Non-pigmented ciliary epithelial cell (primary cell): ENCODE measurements at places on chromosomes 4 and X.

GRCh38 chrX:124333862-124334261 lies 1.4 kb downstream of the TEX13D start:
- DNase-seq, result no peak

DNA sequence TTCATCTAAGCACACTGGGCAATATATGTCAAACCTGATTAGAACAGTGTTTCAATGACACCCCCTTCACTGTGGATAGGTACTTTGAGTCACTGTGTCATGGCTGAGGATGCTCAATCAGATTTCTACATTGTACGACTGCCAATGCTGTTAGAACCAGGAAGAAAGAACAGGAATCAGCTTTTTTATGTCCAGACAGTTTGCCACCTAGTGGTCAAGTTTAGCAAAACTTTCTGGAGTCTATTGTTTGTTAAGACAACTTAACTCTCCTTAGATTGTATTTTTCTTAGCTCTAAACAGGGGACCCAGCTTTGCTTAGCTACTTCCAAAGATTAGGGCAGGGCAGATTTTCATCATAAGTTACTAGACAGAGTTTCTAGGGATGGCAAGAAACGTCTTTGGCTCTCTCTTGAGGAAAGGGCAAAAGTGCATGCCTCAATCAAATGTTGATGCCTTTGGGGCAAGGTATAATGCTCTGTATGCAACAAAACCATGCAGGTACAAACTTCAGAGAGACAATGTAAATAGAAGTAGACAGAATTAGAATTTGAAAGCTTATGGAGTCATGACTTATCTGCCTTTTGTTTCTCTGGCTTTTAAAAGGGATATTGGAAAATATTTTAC lies 40.5 kb upstream of the BMP3 start:
- peak; percentile 45 for DNase-seq

GRCh38 chr4:172390331-172390730 lies 577.1 kb downstream of the GALNTL6 start:
- DNase-seq, result no peak

- DNase-seq, result no peak
Observed at GRCh38 chrX:18733287-18733686, 25.8 kb downstream of the PPEF1 start.

GRCh38 chr4:169416997-169417396 lies 146.2 kb upstream of the SH3RF1 start:
- no peak for DNase-seq

- no peak for DNase-seq
Observed at GRCh38 chrX:30589146-30589888, 11.8 kb upstream of the TASL start.

- DNase-seq, result no peak
Observed at GRCh38 chrX:134619838-134620237, 38.4 kb downstream of the PLAC1 start.

GRCh38 chr4:71259911-71260331 lies 78.9 kb upstream of the SLC4A4 start:
- no peak for DNase-seq
